ENCODE measurements at places on chromosomes 12 and 14. TPM values are rescaled to one million over a fixed set of nuclear protein-coding genes. Genes with fewer than 3 reads are reported as not detected.

Gene PFDN5
- polyA plus RNA-seq: 1,956 TPM

- DNase-seq: peak; percentile 37
Measured at GRCh38 chr12:122031342-122032216, 9.9 kb downstream of the BCL7A start.

DNA sequence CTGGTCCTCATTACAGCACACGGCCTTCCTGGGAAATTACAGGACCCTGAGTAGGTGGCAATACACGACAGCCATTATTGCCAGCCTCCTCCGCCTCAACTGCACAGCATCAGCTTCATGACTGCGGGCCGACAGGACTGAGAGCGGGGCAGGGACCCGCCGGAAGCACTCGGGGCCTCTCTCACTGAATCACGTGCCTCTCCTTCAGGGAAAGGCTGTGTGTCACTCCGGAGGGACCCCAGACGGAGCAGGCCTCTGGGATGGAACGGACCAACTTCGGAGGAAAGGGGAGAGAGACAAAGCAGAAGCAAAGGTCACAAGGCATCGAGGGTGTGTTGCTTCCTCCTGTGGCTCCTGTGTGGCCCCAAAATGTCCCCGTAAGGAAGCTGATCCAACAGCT is 90.0 kb downstream of the RNF34 start:
- DNase-seq: no peak

Gene SUSD6
- 6.3 TPM for polyA plus RNA-seq

- DNase-seq: no peak
Measured at GRCh38 chr14:65349100-65349499, 63.4 kb upstream of the FUT8 start.

DNA sequence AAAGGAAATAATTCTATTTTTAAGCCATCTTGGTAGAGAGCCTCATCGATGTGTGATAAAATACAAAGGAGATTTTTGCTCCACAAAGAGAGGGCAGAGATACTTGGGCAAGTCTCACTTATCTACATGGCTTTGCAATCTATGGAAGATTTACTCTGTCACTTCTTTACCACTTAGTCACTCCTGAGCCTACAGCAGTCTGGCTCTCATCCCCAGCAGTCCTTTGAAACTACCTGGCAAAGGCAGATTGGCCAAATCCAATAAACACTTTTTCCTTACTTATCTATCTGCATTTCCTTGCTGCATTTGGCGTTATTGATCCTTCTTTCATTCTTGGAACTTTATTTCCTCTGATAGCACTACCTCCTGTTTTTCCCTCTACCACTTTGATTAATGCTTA is 170.0 kb downstream of the TRHDE start:
- no peak for DNase-seq

Gene DEGS2
- 1.0 TPM for polyA plus RNA-seq

DNA sequence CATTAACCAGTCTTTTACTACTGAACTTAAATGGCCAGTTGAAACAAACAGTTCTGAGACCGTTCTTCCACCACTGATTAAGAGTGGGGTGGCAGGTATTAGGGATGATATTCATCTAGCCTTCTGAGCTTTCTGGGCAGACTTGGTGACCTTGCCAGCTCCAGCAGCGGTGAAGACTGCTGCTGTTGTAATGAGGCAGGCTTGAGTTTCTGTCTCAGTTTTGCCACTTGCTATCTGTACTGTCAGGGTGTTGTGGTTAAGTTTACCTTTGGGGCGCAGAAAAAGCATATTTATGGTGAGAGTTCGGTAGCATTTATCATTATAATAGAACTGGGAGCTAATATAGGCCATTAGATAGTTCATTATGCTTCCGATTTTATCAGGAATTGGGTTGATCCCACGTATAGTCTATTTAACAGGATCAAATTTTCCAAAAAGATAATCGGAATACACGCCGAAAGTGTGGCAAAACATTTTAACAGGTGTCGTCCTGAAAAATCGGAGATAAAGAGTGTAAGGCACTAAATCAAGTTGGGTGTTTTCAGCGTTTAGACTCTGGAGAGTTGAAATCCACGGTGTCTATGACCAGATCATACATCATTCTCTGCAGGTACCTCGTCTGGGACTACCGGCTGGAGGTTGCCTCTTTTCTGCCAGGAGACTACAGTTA is 688 bp upstream of the NECAP1 start:
- peak; percentile 24 for DNase-seq

DNA sequence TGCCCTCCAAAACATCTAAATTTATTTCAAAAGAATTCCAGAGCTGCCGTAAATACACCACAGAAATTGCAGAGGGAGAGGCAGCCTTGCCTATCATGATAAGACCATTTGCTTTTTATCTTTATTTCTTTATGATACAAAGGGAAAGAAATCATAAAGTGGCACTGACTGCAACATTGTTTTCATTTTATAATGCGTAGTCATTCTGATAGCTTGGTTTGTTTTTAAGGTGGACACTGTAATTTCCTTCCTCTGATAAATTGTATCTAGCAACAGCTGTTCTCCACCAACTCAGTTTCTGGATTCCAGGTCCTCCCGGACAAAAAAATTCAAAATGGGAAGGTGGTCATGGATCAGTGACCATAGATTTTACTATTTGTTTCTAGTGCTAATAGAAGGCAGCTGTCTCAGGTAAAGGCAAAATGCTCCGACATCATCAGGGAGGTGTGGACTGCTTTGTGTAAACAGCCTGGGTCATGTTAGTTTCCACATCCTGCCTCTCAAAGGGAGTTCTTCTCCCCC is 623 bp upstream of the TSPAN8 start:
- DNase-seq: no peak

DNA sequence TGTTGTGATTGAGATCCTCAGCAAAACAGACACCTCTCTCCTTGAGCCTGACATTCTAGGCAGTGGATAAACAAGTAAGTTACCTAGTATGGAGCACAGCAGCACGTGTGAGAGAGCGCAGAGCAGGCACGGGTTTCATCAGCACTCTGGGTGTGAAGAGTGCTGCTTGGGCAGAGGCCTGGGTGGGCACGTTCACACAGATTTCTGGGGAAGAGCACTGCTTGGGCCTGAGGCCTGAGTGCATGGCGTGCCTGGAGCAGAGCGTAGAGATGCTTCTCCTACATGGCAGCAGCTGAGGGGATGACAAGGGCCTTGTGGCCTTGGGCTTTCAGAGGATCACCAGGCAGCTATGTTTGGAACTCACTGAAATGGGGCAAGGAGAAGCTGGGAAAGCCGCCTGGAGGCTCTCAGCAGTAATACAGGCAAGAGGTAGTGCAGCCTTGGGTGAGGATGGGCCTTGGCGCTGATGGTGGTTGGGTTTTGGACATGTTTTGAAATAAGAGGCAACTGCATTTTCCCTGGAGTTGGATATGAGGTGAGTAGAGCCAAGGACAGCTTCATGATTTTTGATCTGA is 17.6 kb downstream of the CKB start:
- no peak for DNase-seq

DNA sequence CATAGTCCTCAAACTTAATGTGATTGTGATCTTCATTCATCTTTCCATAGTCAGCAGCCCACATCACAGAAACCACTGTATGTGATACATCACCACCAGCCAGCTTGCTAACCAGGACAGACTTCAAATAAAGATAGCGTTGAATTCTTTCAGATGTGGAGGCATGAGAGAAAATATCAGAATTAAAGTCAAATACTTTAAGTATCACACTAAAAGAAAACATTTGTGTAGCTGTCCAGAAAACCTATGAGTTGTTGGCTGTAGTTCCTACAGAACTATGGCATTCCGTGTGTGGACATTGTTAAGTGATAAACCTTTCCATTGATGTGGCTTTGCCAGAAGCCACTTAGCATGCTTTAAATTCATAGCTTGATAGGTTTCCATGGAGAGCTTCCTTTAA is 105.1 kb downstream of the LLPH start:
- DNase-seq: no peak

GRCh38 chr12:3223601-3224529 is 146.7 kb downstream of the TSPAN9 start:
- no peak for DNase-seq

Gene CLEC4D
- polyA plus RNA-seq: not detected

Gene PRH2
- polyA plus RNA-seq: not detected

GRCh38 chr12:132071830-132072384 is 72.2 kb downstream of the DDX51 start:
- no peak for DNase-seq

DNA sequence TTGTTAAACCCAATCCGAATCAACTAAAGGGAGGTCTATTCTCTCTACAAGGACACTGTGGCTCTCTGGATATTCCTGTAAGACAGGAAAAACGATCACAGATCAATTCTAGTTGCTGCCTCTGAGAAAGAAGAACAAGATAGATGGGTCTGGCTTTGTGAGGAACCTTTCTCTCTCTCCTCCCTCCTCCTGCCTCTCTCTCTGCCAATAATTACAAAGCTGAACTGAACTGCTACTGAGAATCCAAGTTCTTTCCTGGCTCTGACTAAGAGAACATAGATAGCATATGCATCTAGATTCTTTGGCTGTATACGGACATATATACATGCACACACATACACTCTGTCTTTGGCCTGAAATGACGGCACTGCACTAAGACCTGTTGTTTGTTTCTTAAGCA is 27.6 kb downstream of the ETV6 start:
- DNase-seq: no peak

DNA sequence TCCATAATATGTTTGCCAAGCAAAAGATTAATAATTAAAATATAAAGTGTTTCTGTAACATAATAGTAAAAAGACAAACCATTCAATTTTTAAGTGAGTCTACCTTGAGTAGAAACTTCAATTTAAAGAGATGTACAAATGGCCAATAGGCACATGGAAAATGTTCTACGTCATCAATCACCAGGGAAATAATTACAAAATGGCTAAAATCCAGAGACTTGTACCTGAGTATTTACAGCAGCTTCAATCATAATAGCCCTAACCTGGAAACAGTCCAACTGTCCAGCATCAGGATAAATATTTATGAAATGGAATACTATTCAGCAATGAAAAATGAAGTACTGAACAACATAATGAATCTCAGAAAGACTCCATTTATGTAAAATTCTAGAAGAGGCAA is 95.5 kb upstream of the FAR2 start:
- no peak for DNase-seq

Gene TCL1B
- not detected for polyA plus RNA-seq

Gene AMN
- 3.0 TPM for polyA plus RNA-seq

- no peak for DNase-seq
Measured at GRCh38 chr12:46460682-46461210, 88.2 kb upstream of the SLC38A2 start.

Gene RHOJ
- not detected for polyA plus RNA-seq

Gene TUNAR
- not detected for polyA plus RNA-seq

Gene IL22
- polyA plus RNA-seq: not detected

DNA sequence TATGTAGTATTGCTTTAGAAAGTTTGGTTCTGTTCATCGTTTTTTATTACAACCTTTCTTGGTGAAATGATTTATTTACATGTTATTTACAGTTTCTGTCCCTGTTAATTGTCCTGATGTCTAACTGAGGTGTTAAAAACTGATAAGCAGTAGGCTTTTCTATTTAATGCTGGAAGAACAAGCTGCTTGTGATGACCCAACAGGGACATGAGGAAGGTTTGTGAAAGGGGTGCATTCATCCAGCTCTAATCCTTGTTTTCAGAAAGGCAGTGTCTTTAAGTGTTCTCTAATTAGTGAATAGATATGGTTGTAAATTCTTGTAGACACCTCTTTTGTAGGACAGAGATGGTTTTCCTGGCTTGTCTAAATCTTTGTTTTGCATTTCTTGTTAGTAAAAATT is 191.4 kb downstream of the FOXA1 start:
- DNase-seq: no peak

DNA sequence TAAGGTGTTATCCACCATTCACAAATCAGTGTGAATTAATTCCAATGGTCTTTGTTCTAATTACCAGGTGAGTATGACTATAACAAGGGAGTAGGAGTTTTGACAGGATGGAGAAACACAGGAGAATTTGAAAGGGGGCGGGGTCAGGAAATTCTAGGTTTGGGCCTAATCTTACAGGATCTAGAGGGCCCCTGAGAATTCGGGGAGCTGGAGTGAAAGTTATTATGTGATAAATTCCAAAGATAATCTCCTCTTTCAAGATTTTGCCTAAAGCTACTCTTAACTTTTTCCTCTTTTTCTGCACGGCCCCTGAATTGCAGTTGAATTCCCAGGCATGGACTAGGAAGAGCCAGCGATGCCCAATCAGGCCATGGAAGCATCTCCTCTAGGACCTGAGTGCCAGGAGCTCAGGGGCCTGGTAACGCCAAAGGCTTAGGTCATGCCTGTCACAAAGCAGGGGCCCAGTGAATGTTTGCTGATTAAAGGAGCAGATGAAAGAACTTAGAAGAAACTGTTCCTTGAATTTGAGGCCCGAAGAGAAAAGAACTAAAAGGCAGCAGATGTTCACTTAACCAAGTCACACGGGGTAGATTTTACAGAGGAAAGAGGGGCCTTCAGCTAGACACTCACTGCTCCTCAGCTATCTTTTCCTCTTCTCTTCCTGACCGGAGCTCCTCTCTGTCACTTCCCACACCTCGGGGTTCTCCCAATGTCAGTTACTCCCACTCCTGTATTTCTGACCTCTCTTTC is 195.5 kb downstream of the PPM1H start:
- DNase-seq: no peak

DNA sequence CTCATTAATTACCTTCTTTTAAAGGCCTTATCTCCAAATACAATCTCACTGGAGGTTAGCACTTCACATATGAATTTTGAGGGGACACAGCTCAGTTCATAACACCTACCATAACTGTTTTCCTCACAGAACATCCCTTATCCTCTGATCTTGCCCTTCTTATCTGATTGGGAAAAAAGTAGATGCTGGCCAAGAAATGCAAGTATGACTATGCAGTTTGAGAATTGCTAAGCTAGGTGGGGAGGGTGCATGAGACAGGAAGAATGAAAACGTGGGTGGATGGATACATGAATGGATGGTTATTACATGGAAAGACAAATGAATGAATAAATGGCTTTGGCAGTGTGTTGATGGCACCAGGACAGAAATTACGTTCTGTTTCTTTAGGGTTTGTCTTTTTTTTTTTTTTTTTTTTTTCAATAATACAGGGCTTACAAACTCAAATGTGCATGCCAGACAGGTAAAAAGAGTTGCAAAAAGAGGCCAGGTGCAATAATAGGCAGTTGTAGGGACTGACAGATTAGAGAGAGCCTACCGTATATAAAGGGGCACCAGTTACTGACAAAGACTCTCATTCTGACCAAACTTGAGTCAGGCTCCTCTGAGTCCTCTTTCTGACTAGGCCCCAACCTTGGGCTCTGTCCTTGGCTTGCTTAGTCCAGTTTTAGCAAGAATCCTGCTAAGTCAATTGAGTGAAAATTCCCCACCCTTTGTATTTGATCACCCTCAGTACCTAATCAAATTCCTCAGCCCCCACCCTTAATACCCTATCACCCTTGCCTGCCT is 304.9 kb downstream of the ZFP36L1 start:
- DNase-seq: no peak

DNA sequence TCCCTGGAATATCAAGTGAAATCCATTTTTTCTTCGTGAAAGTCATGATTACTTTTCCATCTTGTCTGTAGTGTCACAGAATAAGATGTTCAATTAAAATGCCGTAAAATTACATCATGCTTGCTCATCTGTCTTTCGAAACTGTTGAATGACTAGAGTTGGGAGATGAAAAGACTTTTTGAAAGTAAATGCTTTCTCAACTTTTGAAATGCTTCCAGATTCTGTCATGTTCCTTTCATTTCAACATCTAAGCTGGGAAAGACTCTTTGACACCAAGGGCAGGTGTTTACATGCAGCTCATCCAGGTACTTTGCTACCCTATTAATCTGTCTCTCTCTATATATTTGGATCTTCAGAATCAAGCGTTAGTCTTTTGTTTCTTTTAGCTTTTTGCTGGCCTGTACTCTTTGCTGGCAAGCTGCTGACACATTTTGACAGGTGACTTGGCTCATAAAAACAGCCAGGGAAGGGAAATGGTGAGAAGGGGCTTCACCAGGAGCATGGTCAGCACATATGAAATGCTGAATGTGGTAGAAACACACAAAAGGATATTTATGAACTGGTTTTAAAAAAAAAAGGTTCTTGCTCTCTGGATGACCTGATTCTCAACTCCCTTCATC is 77.0 kb upstream of the METAP2 start:
- no peak for DNase-seq

Data from naive thymus-derived CD4-positive, alpha-beta T cell (primary cell).